Uterus (tissue), 4 donors: ENCODE measurements at places on chromosomes 3 and 15. TPM values are rescaled to one million over a fixed set of nuclear protein-coding genes. Genes with fewer than 3 reads are reported as not detected.

DNA sequence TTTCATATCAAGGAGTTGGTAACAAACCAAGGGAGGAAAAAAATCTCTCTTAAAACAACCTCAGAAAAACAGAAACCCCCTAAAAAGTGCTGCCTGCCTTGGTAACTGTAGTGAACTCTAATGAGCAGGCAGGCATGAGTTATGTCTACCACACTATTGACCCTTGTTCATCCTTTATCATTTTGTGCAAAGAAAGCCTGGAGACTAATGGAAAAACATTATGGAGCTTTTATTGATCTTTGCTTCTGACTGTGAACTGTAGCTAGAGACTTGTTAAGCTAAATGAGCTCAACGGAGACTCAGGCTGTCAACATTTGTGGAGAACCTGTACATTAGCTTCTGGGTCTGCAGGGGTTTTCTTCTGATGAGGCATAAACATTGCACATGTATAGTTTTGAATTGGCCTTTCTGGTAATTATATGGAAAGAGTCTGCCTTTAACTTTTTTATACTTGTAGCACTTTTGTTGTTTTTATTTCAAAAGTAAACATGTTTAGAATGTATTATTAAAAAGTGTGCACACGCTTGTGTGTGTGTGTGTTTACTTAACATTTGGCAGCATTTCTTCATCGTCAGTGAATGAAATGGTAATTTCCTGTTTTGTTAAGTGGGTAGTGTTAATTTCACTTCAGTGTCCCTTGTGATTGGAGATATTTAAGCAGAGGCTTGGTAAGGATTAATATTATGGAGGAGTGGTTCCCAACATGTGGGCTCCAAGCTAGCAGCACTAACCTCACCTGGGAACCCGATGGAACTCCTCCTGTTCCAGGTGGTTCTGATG, 15.9 kb upstream of the SPTSSB start:
- DNase-seq: no peak

DNA sequence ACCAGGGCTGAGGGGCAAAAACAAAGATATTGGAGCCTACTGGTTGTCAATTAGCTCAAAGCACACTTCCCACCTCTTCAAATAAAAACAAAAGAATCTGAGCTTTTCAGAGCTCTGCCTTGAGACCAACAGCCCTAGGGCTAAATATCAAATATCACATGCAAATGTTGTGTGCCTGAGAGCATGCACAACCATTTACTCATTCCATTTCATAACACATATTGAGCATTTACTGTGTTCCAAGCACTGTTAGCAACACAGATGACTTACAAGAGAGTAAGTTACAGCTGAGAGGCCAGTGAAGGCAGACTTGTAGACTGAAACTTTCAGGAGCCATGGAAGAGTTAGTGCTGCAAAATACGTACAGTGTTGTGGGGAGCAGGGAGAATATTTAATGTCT, 222.4 kb downstream of the CPNE4 start:
- DNase-seq: no peak

Gene MORC1
- total RNA-seq: not detected

Gene LMAN1L
- total RNA-seq: not detected

DNA sequence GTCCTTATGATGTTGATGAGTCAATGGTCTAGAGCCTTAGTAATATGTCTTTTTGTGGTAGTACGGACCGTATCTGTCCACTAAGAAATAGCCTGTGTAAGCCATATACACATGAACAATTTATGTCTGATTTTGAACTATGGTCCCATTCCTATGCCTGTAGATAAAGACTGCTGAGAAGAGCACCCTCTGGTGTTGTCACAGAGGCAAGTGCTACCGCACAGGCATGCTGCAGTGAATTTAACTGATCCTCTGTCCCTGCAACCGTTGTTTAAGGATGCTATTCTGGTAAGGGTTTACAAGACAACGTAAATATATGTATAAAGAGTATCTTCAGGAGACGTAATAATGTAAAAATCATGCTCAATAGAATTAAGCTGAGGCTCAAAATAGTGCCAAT, 170.7 kb downstream of the UBE3A start:
- DNase-seq: no peak

DNA sequence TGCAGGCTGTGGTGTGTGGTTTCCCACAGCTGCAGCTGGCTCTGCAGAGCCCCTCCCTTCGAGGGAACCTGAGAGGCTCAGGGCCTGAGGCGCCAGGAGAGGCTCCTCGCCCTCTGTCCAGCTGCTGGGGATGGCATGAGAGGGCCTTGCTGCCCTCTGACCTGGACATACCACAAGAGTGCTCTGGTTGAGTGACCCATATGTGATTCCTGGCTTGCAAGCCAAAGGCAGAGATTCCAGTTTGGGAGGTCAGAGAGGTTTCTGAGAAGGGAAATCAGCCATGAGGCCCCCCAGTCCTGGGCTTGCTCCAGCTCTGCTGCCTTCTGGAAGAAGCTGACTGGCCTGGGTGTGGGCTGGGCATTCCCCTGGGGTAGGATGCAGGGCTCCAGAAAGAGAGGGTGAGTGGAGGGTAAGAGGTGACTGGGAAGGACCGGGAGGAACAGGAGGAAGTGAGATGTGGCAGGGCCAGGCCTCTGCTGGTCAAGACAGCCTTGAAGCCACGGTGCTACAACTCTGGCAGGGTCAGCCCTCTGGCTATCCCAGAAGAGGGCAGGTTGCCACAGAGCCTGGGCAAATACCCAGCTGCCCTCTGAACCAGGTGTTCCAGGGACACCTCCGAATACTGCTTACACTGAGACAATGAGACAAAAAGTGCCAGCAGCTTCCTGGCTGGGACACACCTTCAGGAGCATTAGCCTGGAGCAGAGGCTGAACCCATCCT, 16.0 kb upstream of the SRP14 start:
- no peak for DNase-seq

- no peak for DNase-seq
Observed at GRCh38 chr3:161222662-161223061, 1.6 kb downstream of the NMD3 start.

- no peak for DNase-seq
Observed at GRCh38 chr3:128410669-128411573, 55.8 kb downstream of the DNAJB8 start.

Gene MAGEL2
- 3.2 TPM for total RNA-seq

DNA sequence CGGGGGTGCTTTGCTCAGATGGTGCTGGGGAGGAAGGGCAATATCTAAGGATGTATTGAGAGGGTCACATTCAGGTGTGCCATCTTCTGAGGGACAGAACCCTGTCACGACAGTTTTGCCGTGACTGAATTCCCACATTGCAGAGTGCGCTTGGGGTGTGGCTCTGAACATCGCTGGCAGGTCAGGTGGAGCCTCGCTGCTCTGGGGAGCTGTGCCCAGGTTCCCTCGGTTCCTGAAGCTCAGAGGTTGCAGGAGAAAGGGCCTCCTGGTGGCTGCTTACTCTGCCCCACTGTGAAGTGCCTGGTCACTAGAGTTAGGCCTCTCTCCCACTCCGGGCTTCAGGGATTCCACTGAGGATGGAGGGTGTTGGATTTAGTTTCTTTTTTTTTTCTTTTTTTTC, 51.5 kb downstream of the APBA2 start:
- DNase-seq: no peak

DNA sequence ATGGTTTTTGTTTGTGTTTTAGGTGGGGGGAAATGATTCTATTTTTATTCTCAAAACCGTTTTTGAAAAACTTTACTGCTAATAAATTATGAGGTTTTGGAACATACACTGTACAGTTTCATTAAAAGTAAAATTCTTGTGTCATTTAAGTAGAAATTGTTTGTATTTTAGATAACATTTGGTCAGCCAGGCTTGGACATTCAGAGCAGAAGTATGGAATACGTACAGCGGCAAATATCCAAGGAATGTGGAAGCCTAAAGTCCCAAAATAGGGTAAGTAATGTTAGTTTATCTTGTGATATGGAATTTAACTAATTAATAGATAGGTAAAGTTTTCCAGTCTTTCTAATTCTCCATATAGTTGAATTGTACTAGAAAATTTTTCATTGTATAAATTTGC, 96.6 kb downstream of the SPRED1 start:
- DNase-seq: no peak

Gene CTXN2
- total RNA-seq: not detected

Gene KLHL40
- total RNA-seq: not detected

GRCh38 chr3:173096140-173096539, 44.9 kb downstream of the SPATA16 start:
- no peak for DNase-seq

- DNase-seq: no peak
Observed at GRCh38 chr15:75925440-75925839, 21.8 kb downstream of the FBXO22 start.

Gene C3orf49
- not detected for total RNA-seq

Gene SCG5
- 1.4 TPM for total RNA-seq

DNA sequence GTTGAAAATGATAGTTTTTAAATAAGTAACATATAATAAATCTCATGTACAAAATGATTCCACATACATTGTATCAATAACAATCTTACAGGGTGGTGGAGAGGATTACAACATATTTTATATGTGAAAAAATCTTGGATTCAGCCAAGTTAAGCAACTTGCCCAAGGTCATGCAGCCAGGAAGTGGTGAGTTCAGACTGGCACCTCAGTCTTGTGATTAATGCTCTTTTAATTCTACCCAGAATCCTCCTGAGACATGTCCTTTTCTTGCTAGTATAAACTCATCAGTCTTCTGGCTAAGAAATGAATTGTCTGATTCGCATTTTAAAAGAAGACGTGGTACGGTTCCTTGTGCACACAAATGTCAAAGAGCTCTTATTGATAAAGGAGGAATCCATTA, 4.5 kb upstream of the MYRIP start:
- no peak for DNase-seq

DNA sequence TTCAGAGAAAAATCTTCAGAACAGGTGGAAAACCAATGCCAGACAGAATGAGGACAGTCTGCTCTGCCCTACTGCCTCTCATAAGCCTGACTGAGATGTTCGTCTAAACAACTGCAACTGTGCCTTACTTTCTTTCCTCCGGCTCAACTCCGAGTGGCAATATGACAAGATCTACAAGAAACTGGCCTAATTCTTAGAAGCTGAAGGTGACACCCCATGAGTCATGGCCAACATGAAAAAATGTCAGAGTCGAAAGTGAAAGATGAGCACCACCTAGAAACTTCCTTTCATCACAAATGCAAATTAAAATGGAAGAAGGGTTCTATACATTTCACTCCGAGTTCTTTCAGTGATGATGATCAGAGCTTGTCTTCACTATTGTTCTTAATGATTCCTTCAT, 12.9 kb downstream of the PCYT1A start:
- no peak for DNase-seq

- no peak for DNase-seq
Observed at GRCh38 chr3:37558580-37558979, 303.1 kb upstream of the CTDSPL start.

- no peak for DNase-seq
Observed at GRCh38 chr3:146813496-146813895, 208.3 kb upstream of the PLSCR5 start.

- DNase-seq: no peak
Observed at GRCh38 chr15:77798151-77798835, 165.6 kb upstream of the LINGO1 start.

GRCh38 chr3:130950124-130950523, 56.2 kb downstream of the ATP2C1 start:
- no peak for DNase-seq

- DNase-seq: no peak
Observed at GRCh38 chr3:49013738-49014660, 4.4 kb downstream of the DALRD3 start.

DNA sequence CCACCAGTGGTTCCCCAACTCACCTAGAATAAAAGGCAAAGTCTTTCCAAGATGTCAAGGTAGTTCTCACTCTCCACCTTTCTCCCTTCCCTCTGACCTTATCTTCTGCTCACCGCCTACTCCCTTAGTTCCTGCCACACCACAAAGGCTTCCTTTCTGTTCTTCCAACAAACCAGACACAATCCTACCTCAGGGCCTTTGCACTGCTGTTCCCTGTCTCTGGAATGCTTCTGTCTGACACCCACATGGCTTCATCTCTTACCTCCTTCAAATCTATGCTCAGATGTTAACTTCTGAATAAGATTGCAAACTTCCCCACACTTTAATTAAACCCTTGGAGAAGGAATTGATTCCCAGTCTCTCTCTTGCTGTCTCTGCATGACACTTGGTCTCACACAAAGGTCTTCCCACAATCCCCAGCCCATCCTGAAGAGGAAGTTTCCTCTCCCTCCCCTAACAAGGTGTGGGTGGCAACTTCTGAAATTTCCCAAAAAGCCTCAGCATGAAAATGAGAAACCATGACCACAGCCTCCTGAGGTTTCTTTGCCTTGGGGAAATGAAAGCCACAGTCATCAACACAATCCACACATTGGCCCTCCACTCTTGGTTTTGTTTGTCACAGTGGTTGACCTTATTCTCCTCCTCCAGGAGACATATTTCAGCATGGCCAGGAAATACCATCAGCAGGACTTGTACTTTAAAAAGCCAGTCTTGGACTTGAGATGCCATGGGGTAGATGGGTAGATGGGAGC, 3.0 kb upstream of the RYK start:
- no peak for DNase-seq

- no peak for DNase-seq
Observed at GRCh38 chr3:151787626-151788025, 26.3 kb upstream of the AADAC start.

DNA sequence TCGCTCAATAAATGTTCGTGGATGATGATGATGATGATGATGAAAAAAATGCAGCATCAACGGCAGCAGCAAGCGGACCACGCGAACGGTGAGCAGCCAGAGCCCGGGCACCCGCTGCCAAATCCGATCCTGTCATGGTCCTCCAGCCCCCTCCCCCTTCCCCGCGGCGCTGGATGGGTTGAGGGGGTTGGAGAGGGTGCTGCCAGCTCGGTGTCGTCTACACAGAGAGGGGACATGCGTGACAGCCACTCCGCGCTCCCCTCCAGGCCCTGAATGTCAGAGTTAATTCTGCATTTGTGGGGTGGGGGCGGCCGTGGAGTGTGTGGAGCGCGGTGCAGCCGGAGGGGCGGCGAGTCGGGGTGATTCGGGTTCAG, 722 bp downstream of the CACNA1D start:
- no peak for DNase-seq

Gene MYRIP
- total RNA-seq: 8.2 TPM

DNA sequence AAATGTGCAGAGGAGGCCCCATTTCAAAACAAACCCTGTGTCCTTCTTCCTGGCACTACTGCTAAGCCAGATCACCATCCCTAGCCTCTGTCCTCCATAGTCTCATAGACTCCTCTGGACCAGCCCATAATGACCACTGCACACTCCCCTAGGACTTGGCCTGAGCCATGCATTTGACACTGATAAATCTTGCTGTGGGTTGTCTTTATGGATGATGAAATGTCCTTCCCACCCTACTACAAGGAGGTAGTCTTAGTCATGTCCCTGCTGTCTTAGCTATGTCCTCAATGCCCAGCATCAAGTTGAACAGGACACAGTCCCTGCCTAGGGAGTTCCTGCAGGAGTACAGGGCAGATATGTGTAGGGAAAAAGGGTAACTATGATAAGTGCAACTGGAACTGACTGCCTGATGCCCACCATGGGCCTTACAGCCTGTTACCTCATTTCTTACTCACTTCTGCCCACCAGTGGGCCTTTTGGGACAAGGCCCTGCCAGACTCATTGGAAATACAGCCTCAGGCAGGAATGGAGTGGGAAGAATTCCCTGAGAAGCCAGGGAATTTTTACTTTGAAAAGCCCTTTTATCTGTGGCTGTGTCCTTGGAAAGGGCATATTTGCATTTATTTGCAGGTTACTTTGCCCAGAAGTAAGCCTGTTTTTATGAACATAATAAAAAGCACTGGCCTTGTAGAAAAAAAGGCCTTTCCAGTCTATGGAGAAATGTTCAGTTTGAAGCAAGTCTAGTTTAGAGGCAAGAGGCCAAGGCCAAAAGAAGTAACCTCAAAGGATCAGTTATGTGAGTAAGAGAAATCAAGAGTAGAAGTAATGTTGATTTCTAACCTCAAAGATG, 199.6 kb upstream of the EIF1B start:
- no peak for DNase-seq
